ENCODE measurements at places on chromosomes 4 and X.

GRCh38 chr4:77120886-77121508 is 36.0 kb upstream of the CCNG2 start:
- no peak for DNase-seq

- peak; percentile 14 for DNase-seq
These were observed 109.7 kb downstream of the ELOVL6 start for GRCh38 chr4:110088670-110089069.

- DNase-seq = no peak
These were observed 62.2 kb downstream of the ANXA3 start for GRCh38 chr4:78613522-78614321.

DNA sequence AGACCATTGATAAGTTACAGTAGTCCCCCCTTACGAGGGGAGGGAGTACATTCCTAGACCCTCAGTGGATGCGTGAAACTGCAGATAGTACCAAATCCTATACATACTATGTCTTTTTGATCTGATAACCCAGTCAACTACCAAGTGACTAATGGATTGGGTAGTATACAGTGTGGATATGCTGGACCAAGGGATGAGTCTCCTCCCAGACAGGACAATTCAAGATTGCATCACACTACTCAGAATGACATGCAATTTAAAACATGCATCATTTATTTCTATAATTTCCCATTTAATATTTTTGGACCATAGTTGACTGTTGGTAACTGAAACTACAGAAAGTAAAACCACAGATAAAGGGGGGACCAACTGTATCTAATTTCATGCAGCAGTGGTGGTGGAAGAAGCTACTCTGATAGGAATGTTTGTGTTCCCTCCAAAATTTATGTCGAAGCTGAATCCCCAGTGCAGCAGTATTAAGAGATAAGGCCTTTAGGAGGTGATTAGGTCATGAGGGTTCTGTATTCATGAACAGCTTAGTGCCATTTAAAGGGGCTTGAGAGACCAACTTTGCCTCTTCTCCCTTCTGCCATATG is 11.9 kb downstream of the HADH start:
- DNase-seq = no peak

GRCh38 chr4:8539661-8540060 is 40.5 kb upstream of the GPR78 start:
- no peak for DNase-seq

GRCh38 chr4:168852387-168852786 is 157.7 kb downstream of the CBR4 start:
- DNase-seq = no peak

- DNase-seq = no peak
These were observed 517.1 kb downstream of the PCDH7 start for GRCh38 chr4:31237233-31237632.

DNA sequence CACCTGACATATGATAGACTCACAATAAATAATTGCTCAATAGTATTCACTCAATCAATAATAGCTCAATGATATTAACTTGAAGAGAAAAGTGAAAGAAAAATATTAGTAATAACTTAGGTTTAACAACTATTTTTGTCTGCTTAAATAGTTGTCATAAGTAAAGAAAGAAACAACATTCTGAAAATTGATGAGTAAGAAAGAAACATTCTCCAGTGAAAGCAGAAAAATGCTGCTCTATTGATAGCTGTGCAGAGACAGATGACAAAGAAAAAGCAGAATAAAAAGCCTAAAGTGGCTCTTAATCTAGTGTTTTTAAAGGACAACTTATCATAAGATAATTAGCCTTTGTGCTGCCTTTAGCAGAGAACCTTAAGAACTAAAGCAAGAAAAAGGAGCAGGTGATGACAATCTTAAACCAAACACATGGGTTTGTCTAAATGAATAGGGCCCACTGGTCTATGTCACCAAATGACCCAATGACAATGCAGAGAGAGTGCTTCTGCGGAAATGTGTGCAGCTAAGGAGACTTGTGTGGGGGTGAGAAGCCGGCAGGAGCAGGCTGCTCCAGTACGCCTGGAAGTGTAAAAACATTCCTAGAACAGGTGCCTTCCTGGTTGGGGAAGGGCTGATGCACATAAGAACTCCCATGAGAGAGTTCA is 13.2 kb downstream of the HS3ST1 start:
- no peak for DNase-seq

- no peak for DNase-seq
These were observed 142.6 kb downstream of the EGF start for GRCh38 chr4:110055158-110055768.

DNA sequence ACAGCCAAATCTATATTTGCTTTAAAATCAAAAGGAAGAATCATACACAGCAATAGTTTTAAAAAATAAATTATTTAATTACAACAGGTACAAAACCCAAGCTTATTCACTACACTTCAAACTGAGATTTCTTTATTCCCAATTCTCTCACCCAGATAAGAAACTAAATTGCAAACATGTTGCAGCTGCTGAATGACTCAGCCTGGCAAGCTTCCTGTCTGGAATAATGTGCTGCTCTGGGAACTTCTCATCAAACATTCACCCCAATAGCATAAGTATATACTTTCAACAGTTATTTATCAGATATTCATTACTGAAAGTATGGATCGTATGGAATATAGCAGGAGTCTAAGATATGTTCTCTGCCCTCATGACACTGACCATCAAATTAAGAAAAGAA is 43.0 kb upstream of the GABRA2 start:
- peak; percentile 4 for DNase-seq

- no peak for DNase-seq
These were observed 153.9 kb upstream of the TENM3 start for GRCh38 chr4:182089326-182089725.

DNA sequence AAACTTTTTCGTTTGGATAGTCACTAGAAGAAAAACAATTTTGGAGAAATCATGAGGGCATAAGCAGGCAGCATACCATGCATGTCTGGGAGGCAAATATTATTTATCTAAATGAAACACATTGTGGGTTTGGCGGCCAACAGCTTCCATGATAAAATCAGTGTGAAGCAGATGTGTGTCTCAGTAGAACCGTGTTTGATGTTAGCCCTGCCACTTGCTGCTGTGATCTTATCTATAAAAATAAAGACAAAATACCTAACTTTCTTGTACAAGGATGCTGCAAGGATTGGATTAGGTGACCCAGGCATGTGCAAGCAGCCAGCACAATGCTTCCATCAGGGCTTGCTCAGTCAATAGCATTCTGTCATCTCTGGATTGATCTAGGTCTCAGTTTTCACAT is 341.4 kb downstream of the PACRGL start:
- no peak for DNase-seq

DNA sequence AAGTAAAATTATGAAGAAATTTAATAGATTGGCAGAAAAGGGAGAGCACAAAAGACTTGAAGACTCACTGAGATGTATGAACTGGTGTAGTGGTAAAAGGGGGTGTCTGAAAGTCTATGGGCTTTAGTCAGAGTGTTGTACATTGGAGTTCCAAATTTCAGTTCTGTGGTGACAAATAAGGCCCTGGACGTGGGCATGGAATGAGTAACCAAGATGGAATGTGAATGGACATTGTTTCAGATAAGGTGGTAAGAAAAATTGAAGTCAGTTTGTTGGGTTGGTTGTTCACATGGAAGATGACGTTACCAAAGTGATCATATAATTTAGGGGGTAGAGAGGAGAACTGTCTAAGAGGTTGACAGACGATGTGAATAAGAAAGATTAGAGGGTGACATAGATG is 13.9 kb downstream of the CYSLTR1 start:
- no peak for DNase-seq

DNA sequence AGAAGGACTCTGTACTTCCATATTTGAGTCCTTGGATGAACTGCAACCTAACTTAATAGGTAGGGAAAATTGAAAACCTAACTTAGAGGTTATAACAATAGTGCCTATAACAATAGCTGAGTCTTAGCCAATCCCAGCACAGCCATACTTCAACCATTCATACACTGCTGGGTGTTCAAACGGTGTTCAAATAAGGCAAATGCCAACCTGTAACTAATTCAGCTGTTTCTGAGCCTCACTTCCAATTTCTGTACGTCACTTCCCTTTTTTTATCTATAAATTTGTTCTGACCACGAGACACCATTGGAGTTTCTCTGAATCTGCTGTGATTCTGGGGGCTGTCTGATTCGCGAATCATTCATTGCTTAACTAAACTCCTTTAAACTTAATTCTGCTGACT is 9.6 kb upstream of the GRSF1 start:
- DNase-seq = no peak

- no peak for DNase-seq
These were observed 70.6 kb downstream of the TNIP2 start for GRCh38 chr4:2685541-2685940.

DNA sequence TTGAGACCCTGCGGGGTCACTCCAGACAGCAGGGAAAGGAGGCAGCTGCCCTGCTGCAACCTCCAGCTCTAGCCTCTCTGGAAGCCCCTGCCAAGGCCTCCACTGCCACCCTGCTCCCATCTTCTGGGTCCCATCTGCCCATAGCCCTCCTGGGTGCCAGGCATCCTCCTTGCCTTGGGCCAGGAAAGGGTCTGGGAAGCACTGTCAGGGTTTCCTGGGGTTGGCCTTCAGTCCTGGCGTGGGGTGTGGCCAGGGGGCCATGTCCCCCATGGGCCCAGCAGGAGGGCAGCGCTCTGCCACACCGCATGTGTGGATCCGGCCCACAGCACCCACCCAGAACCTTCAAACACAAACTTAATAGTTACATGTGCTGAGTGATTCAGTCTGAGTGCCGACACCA is 3.4 kb upstream of the CPLX1 start:
- no peak for DNase-seq

DNA sequence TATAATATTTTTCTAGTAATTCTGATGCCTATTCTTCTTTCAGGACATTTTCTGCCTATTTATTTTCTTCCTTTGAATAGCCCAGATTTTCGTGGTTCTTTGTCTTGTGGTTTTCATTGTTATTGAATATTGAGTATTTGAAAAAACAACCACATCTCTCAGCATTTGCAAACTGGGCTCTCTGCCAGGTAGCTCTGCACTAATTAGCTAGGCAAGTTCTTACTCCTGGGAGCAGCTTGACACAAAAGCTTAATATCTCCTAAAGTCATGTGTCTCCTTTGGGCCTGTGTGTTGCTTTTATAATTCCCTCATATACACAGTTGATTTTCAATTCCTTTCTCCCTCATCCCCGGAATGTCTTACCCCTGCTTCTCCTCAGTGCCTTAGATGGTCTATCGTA is 413.5 kb upstream of the GRIA3 start:
- peak; percentile 1 for DNase-seq

- DNase-seq = peak; percentile 0
These were observed 175.4 kb downstream of the SH3BGRL start for GRCh38 chrX:81377329-81377728.

DNA sequence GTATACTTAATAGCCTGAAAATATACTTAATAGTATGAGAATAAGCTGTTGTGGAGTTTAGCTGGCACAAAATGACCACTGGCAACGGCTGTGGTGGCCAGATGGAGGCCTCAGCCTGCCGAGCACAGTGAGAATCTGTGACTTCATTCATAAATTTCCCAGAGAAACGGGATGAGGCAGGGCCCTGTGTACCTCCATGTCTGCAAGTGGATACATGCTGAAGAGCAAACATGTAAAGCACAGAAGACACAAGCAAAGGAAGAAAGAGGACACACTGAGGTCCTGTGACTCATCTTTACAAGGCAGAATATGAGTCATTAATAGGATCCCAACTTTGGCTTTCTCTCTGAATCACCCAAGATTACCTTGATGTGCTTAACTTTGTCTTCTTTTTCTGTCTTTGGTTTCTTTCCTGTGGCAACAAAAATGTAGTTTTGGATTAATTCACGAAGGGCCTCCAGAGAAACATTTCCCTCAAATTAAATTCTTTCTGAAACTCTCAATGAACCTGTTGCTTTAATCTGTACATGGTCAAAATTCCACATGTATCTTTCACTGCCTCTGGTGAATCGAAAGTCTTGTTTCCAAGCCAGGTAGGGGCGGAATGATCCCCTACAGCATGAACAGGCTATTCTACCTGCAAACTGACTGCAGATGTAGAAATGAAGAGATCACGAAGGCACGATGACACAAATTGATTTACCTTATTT is 56.4 kb downstream of the IRF2 start:
- DNase-seq = peak; percentile 64

GRCh38 chr4:155974996-155975395 is 21.3 kb upstream of the CTSO start:
- DNase-seq = no peak

DNA sequence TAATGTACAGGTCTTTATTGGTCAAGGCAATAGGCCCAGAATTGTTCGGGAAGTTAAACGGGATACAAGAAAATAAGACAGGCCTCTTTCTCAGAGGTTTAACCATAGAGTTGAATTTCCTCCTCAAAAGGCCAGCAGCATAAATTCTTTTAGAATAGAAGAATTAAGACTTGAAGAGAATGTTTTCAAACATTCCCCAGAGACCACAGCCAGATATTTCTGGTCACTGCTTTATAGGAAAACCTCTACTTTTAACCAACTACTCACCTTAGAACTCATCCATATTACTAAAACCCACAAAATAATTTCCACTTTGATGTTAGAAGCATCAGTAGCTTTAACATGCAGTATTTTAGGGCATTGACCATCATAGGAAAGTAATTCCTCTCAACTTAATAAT is 317.9 kb downstream of the RAB28 start:
- no peak for DNase-seq

DNA sequence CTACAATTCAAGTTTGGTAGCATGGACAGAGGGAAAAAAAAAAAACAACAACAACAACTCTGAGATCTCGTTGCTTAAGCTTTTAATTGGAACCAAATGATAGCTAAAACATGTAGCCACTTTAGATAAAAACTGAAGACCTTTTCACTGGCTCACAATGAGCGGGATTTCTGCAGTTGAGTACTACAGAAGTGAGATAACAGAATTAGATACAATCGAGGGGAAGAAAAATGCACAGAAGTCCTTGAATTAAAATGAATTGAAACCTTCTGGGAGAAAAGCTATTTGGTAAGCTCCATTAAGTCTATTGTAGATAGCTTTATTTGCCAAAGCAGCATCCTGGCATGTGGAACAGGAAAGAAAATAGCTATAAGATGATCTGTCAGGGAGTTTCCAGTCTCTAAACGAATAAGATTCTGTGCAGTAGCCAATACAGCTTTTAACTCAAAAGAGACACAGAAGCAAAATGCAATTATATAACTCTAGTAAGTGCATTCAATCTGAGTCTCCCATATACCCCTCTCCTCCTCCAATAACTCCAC is 248.5 kb downstream of the ENOX2 start:
- DNase-seq = no peak

GRCh38 chr4:177239878-177240277 is 69.8 kb upstream of the NEIL3 start:
- peak; percentile 14 for DNase-seq

DNA sequence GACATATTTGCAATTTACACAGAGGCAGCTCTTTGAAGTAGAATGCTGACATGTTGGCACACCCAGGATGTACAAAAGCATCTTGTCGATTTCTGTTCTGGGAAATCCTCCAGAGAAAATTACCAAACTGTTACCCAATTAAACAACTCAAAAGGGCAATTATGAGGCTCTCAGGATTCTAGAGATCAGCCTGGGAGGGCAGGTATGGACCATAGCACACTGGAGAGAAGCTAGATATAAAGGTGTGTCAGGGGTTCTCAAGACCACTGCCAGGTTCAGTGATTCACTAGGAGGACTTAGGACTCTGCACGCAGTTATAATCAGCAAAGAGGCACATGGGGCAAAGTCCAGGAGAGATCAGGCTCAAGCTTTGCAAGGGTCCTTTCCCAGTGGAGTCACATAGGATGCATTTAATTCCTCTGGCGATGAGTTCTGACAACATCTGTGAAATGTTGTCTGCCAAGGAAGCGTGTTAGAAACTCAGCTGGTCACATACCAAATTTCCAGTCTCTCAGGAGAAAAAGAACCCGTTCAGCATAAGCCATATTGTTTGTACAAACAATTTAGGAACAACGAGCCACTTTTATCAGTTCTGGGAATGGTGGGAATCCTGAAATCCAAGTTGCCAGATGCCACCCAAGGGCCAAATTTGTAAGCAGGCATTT is 100.8 kb downstream of the SYTL5 start:
- no peak for DNase-seq
